ENCODE measurements at places on chromosomes 2 and 18.

DNA sequence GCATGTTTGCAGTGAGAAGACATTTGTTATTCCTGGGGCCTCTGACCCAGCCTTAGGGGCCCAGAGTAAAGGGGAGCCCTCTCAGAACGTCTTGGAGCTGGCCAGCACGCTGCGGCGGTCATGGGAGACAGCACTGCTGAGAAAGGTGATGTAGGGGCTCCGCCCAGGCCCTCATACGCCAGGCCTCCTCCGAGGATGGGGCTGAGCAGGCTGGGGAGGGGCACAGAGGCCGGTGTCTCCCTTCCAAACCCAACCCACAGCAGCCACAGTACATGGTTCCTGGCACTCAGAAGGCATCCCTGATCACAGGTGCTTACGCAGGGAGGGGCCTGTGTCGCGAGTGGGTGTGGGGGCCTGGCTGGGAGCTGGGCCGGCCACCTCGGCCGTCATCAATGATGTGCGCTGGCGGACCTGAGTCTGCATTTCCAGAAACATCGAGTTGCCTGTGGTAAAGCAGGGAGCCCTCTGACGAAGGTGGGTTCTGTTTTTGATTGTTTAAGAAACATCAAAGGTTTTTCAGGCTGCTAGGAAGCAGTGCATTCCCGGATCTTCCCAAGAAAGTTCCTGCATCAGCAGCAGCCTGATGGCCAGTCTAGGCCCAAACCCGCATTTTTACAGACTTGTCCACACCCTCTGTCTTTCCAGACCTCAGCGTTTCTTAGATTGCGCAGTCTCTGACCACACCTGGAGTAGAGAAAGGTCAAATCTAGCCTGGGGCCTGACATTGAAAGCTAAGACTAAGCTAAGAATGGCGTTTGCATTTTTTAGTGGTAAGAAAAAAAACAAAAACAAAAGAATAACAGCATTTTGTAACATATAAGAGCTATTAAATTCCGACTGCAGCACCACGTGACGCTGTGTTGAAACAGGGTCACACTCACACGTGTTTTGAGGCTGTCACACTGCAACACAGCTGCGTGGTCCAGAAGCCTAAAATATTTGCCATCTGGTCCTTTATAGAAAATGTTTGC, 51.2 kb upstream of the PXDN start:
- no peak for DNase-seq

DNA sequence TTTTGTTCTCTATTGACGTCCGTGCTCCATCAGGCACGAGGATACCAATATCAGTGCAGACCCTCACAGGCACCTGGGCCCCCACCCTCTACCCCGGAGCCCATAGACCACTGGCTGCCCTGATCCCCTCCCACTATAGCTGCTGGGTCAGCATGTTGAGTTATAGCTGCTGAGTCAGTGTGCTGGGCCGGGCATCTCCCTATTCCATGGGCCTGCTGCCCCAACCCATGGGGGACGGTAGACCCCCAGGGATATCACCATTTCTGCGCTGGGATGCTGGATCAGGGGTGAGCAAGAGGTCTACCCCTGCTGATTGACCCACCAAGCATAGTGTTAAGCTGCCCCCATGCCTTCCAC, 100.1 kb upstream of the ST3GAL5 start:
- no peak for DNase-seq

- no peak for DNase-seq
Observed at GRCh38 chr2:47892338-47892730, 14.0 kb downstream of the FBXO11 start.

DNA sequence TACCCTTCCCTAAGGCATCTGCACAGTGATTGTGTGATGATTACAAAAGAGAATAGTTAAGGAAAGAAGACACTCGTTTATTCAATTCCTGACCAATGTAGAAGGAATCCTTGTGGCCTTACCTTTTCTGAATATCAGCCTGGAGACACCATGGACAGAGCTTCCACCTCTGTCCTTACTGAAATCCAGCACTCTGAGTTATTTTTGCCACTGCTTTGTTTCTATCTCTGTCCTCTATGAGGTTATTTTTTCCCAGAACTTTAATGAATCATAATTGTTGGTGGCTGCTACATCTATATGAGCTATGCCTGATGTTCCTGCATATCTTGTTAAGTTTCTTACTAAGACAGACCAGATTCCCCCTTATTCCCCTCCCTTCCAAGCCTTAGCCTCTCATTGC, 275.1 kb downstream of the SETBP1 start:
- DNase-seq, result no peak

DNA sequence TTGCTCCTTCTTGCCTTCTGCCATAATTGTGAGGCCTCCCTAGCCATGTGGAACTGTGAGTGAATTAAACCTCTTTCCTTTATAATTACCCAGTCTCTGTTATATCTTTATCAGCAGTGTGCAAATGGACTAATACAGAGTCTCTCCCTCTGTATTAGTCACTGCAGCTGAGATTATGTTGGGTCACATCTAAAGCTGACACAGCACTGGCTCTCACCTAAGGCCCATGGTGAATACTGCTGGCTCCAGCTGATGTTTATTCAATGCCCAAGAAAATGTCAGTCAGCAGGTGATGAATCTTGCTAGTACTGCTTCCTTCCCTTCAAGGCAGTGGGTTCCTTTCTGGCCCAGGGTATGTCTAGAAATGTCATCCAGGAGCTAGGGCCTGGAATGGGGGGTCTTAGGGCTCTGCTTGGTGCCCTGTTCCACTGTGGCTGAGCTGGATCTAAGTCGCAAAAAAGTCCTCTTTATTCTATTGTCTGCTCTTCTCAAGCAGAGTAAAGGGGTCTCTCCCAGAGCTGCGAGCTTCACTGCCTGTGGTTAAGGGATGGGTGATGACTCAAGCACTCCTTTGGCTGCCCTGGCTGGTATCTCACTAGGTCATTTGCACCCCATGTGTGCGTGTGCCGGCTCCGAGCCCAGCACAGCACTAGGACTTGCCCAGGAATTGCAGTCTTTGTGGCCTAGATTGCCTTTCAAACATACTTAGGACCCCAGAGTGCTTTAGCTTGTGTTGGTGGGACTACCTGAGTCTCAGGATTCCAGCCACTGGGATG, 29.9 kb downstream of the PPP1R1C start:
- no peak for DNase-seq

DNA sequence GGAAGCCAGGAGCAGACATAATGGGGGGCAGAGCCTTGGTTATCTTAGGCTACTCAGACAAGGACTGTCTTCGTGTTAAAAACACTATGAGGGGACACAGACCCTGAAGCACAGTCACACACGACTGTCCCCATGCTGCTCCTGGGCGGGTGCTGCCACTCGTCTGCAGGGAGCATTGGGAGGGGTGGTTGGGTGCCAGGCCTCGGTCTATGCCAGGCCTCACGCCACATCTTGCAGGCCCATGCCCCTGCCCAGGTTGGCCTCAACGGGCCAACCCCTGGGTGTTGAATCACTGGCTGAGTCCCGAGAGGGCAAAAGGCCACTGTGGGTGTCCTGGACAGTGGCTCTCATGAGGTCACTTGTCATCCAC, 97.9 kb downstream of the USP40 start:
- DNase-seq, result no peak

DNA sequence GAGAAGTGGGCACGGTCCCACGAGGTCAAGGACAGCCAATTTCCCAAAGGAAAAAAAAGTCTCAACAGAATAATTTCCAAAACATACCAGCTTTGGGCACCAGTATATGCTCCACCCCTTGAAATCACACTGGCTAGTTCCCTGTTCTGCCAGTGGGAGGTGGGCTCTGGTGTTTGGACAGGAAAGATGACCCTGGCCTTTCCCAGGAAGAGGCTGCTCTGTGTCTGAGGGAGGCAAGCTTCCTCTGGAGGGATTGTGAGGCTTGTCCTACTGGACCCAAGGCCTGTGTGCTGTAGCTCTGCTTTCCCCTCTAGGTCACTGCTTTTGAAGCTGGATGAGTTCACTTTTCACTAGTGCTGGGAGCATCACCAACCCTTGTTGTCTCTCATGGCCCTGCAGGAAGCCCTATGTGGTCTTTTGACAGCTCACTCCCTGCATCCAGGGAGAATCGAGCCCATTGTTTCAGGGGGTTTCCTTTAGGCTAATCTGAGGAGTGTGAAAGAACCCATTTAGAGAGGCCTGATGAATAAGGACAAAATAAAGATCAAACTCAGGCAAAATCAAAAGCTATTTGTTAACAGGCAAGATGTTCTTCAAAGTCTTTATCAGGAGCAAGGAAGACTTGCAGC, 36.3 kb downstream of the CXCR4 start:
- no peak for DNase-seq

DNA sequence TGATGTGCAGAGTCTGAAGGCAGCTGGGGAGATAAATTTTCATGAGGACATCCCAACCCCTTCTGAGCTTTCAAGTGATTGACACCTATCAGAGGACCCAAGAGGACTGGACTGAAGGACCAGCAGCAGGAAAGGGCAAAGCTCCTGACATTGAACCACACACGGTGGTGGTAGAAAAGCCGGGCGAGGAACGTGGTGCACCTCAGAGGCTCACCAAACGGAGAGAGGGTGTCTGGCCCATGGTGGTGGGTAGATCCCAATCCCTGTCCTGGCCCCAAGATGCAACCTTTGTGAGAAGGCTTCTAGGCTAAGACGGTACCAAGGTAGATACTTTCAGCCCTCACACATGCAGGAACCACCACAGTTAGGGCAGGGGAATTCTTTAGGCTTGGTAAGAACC, 52.1 kb downstream of the FRZB start:
- DNase-seq, result no peak

DNA sequence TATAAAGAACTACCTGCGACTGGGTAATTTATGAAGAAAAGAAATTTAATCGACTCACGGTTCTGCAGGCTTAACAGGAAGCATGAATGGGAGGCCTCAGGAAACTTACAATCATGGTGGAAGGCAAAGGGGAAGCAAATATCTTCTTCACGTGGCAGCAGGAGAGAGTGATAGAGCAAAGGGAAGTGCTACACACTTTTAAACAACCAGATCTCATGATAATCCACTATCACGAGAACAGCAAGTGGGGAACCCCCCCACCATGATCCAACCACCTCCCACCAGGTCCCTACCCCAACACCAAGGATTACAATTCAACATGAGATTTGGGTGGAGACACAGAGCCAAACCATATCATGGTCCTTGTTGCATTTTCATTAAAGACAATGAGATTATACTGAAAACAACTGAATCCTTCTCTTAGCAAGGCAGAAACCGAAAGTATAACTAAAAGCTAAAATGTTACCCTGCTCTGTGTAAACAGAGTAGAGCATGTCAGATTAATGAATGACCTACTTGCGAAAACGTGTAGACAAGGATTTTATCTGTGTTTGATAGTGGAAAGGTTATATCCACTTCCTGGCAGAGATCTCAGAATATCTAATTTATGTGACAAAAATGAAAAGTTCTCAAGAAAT, 60.1 kb upstream of the RBBP8 start:
- DNase-seq, result peak; percentile 9

- DNase-seq, result no peak
Observed at GRCh38 chr2:53183581-53183980, 584.0 kb upstream of the CHAC2 start.

- no peak for DNase-seq
Observed at GRCh38 chr2:66869076-66869475, 434.2 kb downstream of the MEIS1 start.

GRCh38 chr2:9693646-9694045, 62.8 kb upstream of the YWHAQ start:
- DNase-seq, result no peak

GRCh38 chr2:71687412-71687811, 234.1 kb downstream of the DYSF start:
- DNase-seq, result no peak

DNA sequence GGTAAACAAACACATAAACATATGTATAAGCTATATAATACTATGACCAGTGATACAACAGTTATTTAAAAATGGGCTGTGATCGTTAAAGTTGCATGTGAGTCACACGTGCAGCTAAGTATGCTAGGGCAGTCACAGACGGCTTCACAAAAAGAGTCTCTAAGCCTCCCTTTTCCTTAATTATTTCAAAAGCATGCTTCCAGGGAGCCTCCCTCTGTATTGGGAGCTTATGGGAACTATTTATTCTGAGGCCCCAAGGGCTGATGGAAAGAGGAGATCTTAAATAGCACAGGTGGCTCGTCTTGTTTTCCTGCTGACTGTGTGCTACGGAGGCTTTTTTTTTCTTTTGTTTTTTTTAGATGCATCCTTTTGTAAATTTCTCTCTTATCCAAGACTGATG, 94.3 kb downstream of the ADCYAP1 start:
- DNase-seq, result no peak

DNA sequence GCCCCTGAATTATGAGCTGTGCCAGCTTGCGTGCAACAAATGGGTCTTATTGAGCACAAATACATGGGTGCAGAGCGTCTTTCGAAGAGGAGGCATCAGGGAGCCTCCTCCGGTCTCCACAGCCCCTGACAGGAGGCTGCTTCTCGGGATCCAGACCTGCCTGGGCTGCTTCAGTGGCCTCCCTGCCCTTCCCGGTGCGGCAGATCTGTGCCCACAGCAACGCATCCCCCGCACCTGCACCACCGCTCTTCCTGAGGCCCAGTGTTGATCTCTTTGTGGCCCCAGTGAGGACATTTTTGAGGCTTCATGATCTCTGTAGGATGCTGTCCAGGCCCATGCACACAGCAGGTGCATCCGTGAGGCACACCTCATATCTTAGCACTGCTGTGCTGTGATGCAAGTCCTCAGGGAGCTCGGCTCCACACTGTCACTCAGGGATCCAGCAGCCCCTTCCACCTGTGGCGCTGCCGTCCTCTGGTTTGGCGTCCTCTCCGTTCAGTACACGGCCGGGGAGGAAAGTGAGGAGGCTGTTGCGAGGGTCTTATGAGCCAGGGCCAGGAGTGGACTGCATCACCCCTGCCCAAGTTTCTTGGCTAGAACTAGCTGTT, 17.4 kb downstream of the RTP5 start:
- DNase-seq, result no peak

DNA sequence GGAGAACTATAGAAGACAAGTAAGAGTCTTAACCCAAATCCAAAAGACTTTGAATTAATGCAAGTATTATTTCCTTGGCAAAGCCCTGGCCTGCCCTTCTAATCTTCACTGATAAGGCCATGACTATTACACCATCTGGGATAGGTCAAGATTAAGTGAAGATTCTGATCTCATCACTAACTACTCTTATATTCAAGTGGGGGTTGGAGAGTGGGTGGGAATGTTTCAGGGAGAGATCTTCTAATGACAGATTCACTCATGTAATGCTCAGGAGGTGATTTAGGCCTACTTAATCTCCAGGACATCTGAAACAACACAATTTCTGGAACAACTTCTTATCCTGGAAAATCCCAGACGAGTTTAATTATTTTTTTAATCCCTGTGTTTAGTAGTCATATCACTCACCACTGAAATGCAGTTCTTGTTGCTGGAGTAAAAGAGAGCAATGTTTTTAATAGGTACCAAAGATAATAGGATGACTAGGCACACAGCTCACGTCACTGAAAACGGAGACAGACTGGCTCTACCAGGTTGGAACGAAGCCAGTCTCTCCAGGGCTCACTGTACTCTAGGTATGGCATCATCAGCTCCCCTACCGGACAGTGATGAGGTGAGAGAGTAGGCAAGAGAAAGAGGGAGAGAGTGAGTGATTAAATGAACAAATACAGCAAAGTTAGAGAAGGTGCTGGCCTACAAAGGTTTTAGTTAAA, 133.1 kb downstream of the NCKAP5 start:
- no peak for DNase-seq

GRCh38 chr2:8506746-8507145, 175.1 kb upstream of the ID2 start:
- DNase-seq, result no peak

DNA sequence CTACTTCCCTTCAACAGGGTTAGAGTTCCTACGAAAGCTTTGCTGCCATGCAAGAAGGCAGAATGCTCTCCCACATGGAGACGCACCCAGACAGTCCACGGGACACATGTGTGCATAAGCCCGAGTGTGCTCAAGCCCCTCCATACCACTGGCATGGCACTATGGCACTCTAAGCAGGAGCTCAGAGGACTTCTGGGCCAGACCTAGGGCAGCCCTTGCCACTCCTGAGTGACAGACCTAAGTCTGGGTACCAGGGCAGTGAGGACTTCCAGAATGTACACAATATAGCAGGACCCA, 11.4 kb upstream of the ARID5A start:
- no peak for DNase-seq
